ENCODE measurements at places on chromosomes 11 and 22.

GRCh38 chr11:16155448-16155847 is 200.9 kb downstream of the SOX6 start:
- no peak for DNase-seq

GRCh38 chr11:11965656-11966353 is 42.6 kb downstream of the DKK3 start:
- no peak for DNase-seq

GRCh38 chr11:102306817-102307726 is 10.2 kb upstream of the BIRC3 start:
- DNase-seq = no peak

- DNase-seq = peak; percentile 69
Measured at GRCh38 chr22:50314455-50315288, 7.2 kb upstream of the PLXNB2 start.

GRCh38 chr11:99683933-99684332 is 663.2 kb downstream of the CNTN5 start:
- DNase-seq = no peak

- DNase-seq = peak; percentile 54
Measured at GRCh38 chr22:22168190-22168940, 76.2 kb upstream of the VPREB1 start.

GRCh38 chr11:105034813-105035620 is at the start of gene CASP1:
Gene CASP1 (minus strand): TSS chr11:105035144. CDS start chr11:105035113, 31 bp downstream.
- peak; percentile 11 for DNase-seq

All from GDM1 (cell line).